ENCODE measurements at places on chromosomes 2 and 18. TPM values are rescaled to one million over a fixed set of nuclear protein-coding genes. Genes with fewer than 3 reads are reported as not detected.

Gene GAREM1
- total RNA-seq: 21.9 TPM

Gene RASGRP3
- total RNA-seq: 2.8 TPM

Gene SERPINB4
- not detected for total RNA-seq

Gene TRABD2A
- 89.8 TPM for total RNA-seq

Gene FTCDNL1
- total RNA-seq: 2.0 TPM

Gene TMEM198
- total RNA-seq: 1.4 TPM

Gene MC2R
- not detected for total RNA-seq

Gene UPP2
- total RNA-seq: not detected

Gene PPP1R1C
- total RNA-seq: 1.0 TPM

Gene TMEM247
- not detected for total RNA-seq

Gene ABCB11
- total RNA-seq: 4.1 TPM

Gene AFF3
- 10.6 TPM for total RNA-seq

Gene NEMP2
- total RNA-seq: 3.1 TPM

Gene TMEM169
- 0.37 TPM for total RNA-seq

Gene TMEM150A
- 10.8 TPM for total RNA-seq

Gene C1GALT1C1L
- 0.36 TPM for total RNA-seq

Gene MALL
- total RNA-seq: 368 TPM

Gene RGPD6
- 24.9 TPM for total RNA-seq

Gene SIX3
- total RNA-seq: not detected

Gene GREB1
- 0.85 TPM for total RNA-seq

Gene IL36RN
- not detected for total RNA-seq

Gene MTHFD2
- total RNA-seq: 53.4 TPM

Gene ZSWIM2
- not detected for total RNA-seq

Gene TNFAIP6
- total RNA-seq: not detected

Gene NAT8
- 0.73 TPM for total RNA-seq

Gene ADAM23
- 0.79 TPM for total RNA-seq

Gene EHD3
- total RNA-seq: 1.2 TPM

Gene ECEL1
- total RNA-seq: not detected

Gene SERPINB11
- not detected for total RNA-seq

Gene CYP27C1
- 0.34 TPM for total RNA-seq

Gene SERPINB5
- 3.7 TPM for total RNA-seq

Gene FARP2
- 138 TPM for total RNA-seq

Gene CD226
- total RNA-seq: 1.0 TPM

Gene DSG2
- 311 TPM for total RNA-seq

Gene TMEM200C
- total RNA-seq: 0.20 TPM

Gene DLX1
- 0.17 TPM for total RNA-seq

Gene ATP6V1B1
- not detected for total RNA-seq

Gene RND3
- 41.8 TPM for total RNA-seq

Gene PPIG
- 50.5 TPM for total RNA-seq

Gene GALNT14
- not detected for total RNA-seq

Gene ANKRD30B
- 0.24 TPM for total RNA-seq

Gene FBXO41
- 2.5 TPM for total RNA-seq

Gene SLC23A3
- total RNA-seq: 5.1 TPM

Gene COBLL1
- total RNA-seq: 25.5 TPM

Gene CAMKMT
- 9.3 TPM for total RNA-seq

Gene AP1S3
- 13.5 TPM for total RNA-seq

Gene GBX2
- total RNA-seq: not detected

All from left colon (tissue), 2 donors.